ENCODE measurements at places on chromosomes 2 and 18. TPM values are rescaled to one million over a fixed set of nuclear protein-coding genes. Genes with fewer than 3 reads are reported as not detected.

DNA sequence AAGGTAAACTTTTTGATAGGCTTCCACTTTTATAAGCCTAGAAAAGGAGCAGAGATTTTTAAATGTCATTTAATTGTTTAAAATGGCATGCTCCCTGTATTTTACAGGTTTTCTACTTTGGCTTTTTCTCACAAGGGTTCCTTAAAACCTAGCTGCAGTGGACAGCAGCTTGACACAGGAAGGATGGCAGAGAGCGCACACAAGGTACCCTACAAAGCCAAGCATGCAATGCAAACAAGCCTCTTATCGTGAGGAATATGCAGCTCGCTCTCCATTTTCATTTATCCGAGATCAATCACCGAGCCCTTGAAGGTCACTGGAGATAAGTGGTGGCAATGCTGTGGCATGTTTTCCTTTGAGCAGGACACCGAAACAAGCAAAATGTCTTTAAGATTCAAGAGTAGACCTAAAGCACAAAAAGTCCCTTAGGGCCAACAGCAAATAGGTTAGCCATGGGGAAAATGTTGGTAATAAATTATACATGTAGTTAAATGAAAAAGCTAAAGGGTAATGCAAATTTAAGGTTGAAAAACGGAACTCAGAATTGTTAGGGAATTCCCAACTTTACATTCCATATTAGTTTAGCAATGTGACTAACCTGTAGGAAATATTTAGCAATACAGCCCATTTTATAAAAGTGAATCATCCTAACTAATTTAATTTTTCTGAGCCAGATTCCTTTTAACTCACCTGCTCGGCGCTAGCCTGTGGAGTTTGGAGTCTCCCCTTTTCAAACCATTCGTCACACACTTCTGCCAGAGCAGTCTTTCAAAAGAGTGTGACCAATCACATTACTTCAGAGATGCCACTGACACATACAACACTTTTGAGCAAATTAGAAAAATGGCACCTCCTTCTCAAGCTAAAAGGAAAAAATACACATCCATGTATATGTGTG lies 337.9 kb upstream of the PKDCC start:
- H3K27ac ChIP-seq: no peak overlapping the region
- H3K27me3 ChIP-seq: no peaks in the 10 kb centered on the region
- H3K4me1 ChIP-seq: no peaks in the 10 kb centered on the region
- H3K4me3 ChIP-seq: no peak overlapping the region

- peaks cover 3% of the 10 kb centered on the region for H3K4me1 ChIP-seq
- no peak overlapping the region for H3K4me3 ChIP-seq
- no peaks in the 10 kb centered on the region for H3K27me3 ChIP-seq
- no peak for DNase-seq
- no peaks in the 10 kb centered on the region for H3K36me3 ChIP-seq
- no peak overlapping the region for H3K27ac ChIP-seq
These were observed 38.5 kb downstream of the SPRED2 start for GRCh38 chr2:65393743-65394422.

The RIF1 gene
- total RNA-seq: 69.8 TPM

The CHST9 gene
- not detected for total RNA-seq

- H3K4me1 ChIP-seq: no peaks in the 10 kb centered on the region
- no peak for DNase-seq
- H3K36me3 ChIP-seq: peaks cover 70% of the 10 kb centered on the region
- no peaks in the 10 kb centered on the region for H3K27me3 ChIP-seq
- H3K4me3 ChIP-seq: no peak overlapping the region
- H3K27ac ChIP-seq: no peak overlapping the region
These were observed 38.6 kb upstream of the SNORC start for GRCh38 chr2:232831496-232831895.

DNA sequence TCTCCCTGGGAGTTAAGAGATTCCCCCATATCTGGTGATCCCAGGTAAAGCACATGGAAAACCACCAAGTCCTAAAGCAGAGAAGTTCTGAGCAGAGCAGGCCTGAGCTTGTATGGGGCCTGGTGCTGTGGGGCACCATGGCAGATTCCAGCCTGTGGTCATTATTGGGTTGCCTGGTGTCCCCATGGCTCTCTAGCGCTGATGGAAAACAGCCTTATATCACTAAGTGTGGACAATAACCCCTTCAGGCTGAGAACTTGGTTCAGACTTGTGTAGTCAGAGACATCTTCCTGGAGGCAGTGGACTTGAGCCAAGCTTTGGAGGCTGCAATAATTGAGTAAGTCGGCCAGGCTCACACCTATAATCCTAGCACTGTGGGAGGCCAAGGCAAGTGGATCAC lies 96.8 kb downstream of the MCFD2 start:
- H3K4me3 ChIP-seq: no peak overlapping the region
- H3K36me3 ChIP-seq: no peaks in the 10 kb centered on the region
- no peaks in the 10 kb centered on the region for H3K27me3 ChIP-seq
- no peaks in the 10 kb centered on the region for H3K4me1 ChIP-seq
- no peak overlapping the region for H3K27ac ChIP-seq

- no peak for DNase-seq
- no peak overlapping the region for H3K4me3 ChIP-seq
- no peaks in the 10 kb centered on the region for H3K36me3 ChIP-seq
- H3K27ac ChIP-seq: no peak overlapping the region
- no peaks in the 10 kb centered on the region for H3K27me3 ChIP-seq
- no peaks in the 10 kb centered on the region for H3K4me1 ChIP-seq
These were observed 70.0 kb downstream of the TBR1 start for GRCh38 chr2:161486111-161486510.

The SKOR2 gene
- total RNA-seq: not detected

Measured in CD4-positive, alpha-beta T cell (primary cell).